ENCODE measurements at places on chromosomes 11 and 22.

- DNase-seq = no peak
Observed at GRCh38 chr22:38762551-38762983, 6.8 kb upstream of the SUN2 start.

GRCh38 chr11:117925198-117925925 lies 3.8 kb downstream of the TMPRSS13 start:
- DNase-seq = no peak

DNA sequence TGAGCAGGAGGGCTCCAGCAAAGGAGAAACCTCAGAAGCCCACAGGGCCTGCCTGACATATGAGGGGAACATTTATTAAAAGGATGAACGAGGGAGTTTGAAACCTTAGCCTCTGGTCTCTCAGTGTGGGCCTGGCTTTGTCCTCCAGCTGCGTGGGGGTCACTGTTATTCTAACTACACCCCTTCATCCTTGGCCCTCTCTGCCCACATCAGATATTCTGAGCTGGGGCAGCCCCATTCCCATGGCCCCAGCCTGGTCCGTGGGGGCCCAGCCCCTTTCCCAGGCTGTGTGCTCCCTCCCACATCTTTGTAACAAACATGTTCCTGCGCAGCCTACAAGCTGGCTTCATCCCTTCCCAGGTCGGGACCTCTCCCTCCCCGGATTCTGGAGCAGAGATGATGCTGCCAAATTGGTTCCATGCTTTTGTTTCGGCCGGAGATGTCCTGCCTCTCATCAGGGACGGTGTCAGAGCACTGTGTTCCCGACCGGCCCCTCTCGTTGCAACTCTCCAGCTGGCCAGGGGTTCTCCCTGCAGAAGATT lies 4.0 kb downstream of the FXYD6 start:
- DNase-seq = no peak

GRCh38 chr11:91163619-91164451 lies 941.0 kb upstream of the CHORDC1 start:
- DNase-seq = peak; percentile 13

GRCh38 chr11:131762346-131763110 lies 392.1 kb downstream of the NTM start:
- no peak for DNase-seq

DNA sequence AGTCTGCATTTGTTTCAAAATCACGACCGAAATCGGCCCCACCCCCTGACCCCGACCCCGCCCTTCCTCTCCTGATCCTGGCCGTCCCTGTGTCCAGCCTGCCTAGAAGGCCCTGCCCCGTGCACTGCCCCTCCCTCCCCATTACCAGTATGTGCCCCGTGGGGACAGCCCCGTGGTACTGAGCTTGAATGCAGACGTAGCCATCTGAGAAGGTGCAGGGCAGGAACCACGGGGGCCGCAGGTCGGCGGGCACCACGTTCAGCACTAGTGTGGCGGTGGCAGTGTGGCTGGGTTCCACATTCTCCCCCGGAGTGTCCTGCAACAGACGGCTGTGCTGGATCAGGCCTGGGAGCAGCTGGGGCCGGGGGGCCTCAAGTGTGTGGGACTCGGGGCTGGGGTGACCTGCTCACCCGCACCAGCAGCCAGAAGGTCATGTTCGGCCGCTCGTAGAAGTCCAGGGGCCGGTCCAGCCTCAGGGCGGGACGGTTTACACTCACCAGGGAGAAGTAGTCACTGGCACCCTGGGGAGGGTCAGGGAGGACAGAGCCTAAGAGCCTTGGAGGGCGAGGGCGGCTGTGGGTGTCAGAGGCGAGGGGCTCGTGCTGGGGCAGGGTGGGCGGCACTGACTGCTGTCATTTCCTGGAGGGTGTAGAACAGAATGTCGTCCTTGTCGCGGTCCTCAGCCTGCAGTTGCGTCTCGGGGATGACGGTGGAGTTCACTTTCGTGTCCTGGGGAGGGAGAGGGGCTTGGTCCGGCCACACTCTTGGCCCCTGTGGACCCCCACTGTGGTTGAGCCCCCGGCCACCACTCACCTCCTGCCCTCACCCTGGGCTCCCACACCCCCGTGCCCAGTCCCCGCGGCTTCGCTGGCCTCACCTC lies 3.6 kb downstream of the CDHR5 start:
- no peak for DNase-seq

- DNase-seq = no peak
Observed at GRCh38 chr11:9604134-9604533, 30.7 kb downstream of the WEE1 start.

DNA sequence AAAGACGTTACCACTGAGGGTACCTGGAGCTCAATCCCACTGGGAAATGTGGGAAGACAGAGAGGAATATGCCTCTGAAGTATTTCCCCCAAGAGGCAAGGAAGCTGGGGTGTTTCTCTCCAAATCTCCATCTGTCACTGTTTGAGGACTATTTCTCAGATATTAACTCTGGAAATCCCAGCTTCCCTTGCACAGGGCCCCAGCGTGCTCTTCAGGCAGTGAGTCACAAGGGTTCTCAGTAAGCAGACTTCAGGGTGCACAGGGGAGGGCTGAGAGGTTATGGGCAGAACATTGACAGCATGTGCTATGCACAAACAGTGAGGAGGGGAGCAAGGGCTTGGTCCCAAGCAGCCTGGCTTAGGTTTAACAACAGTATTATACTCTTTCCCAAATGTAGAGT lies 60.9 kb upstream of the EED start:
- DNase-seq = no peak

- DNase-seq = no peak
Observed at GRCh38 chr11:68581439-68581838, 102.9 kb upstream of the GAL start.

GRCh38 chr11:57180081-57180561 lies 1.6 kb upstream of the LRRC55 start:
- DNase-seq = no peak

DNA sequence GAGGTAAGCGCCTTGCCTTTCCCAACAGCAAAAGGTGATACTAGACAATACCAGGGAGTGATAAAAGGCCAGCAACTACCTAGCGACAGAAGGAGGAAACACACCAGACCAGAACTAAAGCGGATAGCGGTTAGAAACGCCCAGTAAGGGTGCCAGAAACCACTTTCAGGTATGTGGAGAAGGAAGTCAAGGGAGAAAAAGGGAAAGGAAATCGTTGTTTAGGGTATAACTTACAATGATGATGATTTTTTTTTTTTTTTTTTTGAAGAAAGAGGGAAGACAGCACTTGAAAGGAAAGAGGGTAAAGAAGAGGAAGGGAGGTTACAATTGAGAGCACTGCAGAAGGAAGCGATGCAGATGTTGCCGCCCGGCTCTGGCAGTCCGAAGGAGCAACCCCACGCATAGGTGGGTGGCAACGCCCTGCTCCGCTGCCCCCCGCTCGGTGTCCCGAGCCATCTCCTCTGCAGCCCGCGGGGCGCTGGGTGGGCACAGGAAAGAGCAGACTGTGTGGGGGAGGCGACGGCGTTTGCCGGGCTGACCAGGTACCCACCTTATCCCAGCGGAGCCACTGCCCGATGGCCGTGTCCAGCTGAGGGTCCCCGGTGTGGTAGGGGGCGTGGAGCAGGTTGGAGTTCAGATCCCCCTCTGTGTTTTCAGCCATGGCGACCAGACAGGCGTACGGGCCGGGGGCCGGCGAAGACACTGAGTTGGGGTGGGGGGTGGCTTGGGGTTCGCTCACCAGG lies 561 bp downstream of the PGM2L1 start:
- DNase-seq = peak; percentile 71

- no peak for DNase-seq
Observed at GRCh38 chr22:19622061-19622441, 92.3 kb upstream of the SEPTIN5 start.

GRCh38 chr11:31800398-31801265 lies 10.5 kb downstream of the PAX6 start:
- no peak for DNase-seq

GRCh38 chr11:8315954-8316353 lies 52.3 kb upstream of the LMO1 start:
- DNase-seq = no peak

DNA sequence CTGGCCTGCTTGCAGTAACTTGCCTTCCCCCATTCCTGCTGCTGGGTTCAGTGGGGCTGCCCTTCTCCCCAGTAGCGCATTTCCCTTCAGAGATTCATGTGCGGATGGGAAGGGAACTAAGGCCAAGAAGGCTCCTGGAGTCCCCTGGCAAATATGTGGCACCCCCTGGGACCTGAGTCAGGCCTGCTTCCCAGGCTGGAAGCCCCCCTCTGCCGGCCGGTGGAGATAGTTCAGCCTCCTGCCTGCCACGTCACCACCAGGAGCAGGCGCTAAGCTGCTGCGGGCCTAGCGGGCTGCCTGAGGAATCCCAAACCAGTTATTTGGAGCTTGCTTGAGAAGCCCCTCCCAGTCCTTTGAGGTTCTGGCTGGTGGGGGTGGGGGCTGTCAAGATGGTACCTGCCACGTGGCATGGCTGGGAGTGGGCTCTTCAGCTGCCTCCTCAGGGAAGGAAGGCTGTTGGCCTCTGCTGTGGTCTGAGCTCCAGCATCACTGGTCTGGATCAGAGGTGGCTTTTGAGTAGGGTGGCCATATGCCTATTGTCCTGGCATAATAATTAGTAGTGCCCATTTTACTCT lies 2.0 kb downstream of the SERPINH1 start:
- DNase-seq = no peak

- DNase-seq = peak; percentile 12
Observed at GRCh38 chr11:106172386-106172991, 95.0 kb downstream of the AASDHPPT start.

- no peak for DNase-seq
Observed at GRCh38 chr11:38123673-38124072, 1525.6 kb upstream of the RAG2 start.

DNA sequence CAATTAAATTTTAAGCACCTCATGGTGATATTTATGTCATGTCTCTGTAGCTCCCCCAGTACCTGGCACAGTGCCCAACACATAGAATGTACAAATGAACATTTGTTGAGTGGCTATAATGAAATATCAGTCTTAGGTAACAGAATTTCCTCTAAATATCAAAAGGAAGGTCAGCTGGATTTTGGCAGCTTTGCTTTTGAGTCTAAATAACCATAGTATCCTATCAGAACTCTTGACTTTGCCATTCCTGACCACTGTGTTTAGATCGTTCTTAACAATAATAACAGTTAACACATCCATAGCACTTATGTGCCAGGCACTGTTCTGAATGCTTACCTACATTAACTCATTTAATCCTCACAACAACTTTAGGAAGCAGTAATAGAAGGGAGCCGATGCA lies 26.6 kb downstream of the TMEM123 start:
- no peak for DNase-seq

GRCh38 chr22:43017525-43018460 lies 2.8 kb upstream of the PACSIN2 start:
- no peak for DNase-seq

DNA sequence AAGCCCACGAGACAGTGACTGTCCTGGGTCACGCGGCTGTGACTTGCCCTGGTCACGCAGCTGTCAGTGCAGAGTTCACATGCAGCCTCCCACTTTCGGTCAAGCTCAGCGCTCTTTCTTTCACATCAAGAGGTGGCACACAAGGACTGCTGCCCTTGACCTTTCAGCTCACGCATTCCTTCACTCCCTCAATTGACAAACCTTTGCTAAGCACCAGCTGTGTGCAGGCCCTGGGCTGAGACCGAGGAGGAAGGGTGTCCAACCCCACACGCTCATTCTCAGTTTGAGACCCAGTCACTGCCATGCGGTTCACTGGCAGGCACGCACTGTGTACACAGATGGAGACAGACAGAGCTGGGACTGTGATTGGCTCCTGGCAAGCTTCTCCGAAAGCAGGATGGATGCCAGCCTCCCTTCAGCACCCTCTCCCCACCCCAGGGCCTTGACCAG lies 70.3 kb downstream of the SCUBE1 start:
- DNase-seq = no peak

DNA sequence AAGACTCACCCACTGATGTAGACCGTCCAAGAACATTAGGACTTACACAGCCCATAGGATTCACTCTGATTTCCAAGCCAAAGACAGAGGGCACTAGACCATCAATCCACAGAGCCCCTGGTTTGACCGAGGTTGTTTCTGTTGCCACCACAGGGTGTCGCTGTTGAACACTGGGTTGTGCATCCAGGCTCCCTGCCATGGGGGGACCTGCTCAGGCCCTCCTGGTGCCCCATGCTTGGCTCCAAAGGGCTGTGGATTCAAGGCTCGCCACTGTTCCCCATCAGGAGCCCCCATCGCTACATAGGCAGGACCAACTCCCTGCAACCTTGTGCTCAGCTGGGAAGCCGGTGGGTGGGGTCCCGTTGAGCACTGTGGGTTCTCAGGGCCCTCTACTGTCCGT lies 128.0 kb upstream of the ANO1 start:
- DNase-seq = peak; percentile 48

GRCh38 chr11:3840004-3840869 lies 522 bp downstream of the RHOG start:
- DNase-seq = no peak

DNA sequence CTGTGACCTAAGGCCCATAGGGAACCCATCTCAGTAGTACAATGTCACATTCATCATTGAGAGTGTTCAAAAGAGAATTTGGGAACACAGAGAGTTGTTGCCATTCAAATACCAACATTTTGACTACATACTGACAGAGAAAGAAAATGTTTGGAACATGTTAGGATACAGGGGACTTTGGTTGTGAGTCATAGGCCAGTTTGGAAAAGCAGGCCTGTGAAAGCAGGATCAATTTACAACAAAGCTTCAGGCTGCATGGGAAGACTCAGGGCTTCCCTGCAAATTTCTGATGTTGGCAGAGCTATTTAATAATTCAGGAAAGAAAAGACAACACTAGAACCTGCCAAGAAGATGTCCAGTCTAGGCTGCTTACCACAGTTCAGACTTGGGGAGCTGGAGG lies 374 bp downstream of the NLRP10 start:
- DNase-seq = no peak

- no peak for DNase-seq
Observed at GRCh38 chr11:15930442-15931025, 425.8 kb downstream of the SOX6 start.

GRCh38 chr11:130635937-130636630 lies 187.6 kb downstream of the ADAMTS15 start:
- DNase-seq = no peak

Measured in NCI-H748 treated with DMSO at 0.1 percent for 48 hours (cell line).